ENCODE measurements at places on chromosomes 6 and 20. TPM values are rescaled to one million over a fixed set of nuclear protein-coding genes. Genes with fewer than 3 reads are reported as not detected.

The NOL7 gene
- 58.3 TPM for total RNA-seq

The CPXM1 gene
- 1.9 TPM for total RNA-seq

The ZBP1 gene
- total RNA-seq = 36.9 TPM

The SIRPG gene
- not detected for total RNA-seq

The PSORS1C1 gene
- not detected for total RNA-seq

The SLC17A1 gene
- total RNA-seq = not detected

The SNTA1 gene
- total RNA-seq = 11.5 TPM

The EDN3 gene
- not detected for total RNA-seq

The KHDC1 gene
- 2.9 TPM for total RNA-seq

The CST5 gene
- total RNA-seq = not detected

The HLA-DRB1 gene
- 559 TPM for total RNA-seq

The DPPA5 gene
- not detected for total RNA-seq

The RALGAPA2 gene
- total RNA-seq = 32.2 TPM

The BMP6 gene
- 2.9 TPM for total RNA-seq

The TRIM10 gene
- not detected for total RNA-seq

The BPIFB4 gene
- not detected for total RNA-seq

The CD109 gene
- 0.15 TPM for total RNA-seq

Measured in B cell (primary cell).